Iris pigment epithelial cell (primary cell): ENCODE measurements at places on chromosomes 5 and 9.

- DNase-seq = peak; percentile 1
Measured at GRCh38 chr5:117682416-117682815, 1107.8 kb upstream of the SEMA6A start.

GRCh38 chr5:143318833-143319232 lies 84.7 kb downstream of the NR3C1 start:
- no peak for DNase-seq

DNA sequence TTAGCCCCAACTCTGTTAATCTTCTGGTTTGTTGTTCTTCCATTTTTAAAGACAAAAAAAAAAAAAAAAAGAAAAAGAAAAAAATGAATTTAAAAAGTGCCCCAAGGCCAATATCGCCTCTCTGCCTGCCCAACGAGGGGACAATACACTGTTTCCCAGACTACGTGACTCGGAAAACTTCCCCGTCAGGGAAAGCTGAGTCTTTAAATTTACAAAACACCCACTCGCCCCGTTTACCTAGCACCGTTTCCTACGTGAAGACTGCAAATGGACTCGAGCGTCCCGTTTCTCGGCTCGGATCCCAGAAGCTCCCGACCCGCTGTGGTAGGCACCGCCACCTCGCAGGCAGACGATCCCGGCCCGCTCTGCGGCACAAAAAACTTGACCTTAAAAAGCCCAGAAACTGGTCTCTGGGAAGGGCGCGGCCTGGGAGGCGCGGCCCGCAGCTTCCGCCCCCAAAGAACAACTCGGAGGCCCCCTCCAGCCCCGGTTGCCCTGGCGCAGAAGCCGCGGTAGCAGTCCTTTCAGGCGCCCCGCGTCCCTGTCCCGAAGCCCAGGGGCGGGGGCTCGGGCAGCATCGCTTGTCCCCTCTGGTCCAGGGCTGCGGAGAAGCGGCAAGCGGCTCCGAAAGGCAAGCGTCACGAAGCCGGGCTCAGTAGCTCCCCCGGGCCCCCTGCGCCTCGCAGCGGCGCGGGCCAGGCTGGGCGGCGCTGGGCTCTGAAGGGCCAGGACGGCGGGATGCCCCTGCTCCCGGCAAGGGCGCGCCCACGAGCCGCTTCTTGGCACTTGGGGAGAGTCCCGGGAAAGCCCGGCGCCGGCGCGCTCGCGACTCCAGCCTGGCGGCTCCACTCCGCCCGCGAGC lies at the start of gene GCNT4:
Gene GCNT4 (minus strand): TSS at position 367 of the 862 bp plus-strand sequence. CDS start 22,521 bp downstream, outside the sequence.
- DNase-seq = peak; percentile 44

DNA sequence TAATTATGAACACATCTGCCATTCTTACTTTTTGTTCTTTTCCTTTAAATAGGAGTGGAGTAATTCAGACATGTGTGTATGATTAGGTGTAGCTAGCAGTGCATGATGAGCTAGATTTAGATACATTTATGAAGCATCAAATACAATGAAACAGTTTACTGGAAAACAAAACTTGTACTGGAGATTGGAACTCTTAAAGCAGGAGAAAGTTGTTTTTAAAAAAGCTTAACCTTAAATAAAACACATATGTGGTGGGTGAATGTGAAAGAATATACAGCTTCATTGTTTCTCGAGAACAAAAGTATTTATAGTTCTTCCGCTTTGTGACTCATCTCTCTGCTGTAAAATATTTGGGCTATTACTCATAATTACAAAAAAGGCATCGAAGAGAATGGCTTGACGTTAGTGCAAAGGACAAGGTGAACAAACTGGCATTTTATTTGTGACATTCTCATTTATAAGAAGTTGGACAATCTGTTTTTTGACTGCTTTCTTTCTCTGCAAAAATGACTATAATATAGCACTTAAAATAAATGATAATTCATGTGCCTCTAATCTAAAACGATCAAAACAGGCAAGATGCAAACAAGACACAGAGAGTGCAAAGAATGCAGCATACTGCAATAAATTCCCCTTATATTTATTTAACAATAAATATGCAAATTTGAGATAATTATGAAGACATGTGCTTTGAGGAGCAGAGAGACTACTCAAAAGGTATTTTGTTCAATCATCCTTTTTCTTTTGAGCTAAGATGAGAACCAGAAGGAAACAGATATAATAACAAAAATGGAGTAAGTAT lies 478.8 kb downstream of the CETN3 start:
- DNase-seq = peak; percentile 68

DNA sequence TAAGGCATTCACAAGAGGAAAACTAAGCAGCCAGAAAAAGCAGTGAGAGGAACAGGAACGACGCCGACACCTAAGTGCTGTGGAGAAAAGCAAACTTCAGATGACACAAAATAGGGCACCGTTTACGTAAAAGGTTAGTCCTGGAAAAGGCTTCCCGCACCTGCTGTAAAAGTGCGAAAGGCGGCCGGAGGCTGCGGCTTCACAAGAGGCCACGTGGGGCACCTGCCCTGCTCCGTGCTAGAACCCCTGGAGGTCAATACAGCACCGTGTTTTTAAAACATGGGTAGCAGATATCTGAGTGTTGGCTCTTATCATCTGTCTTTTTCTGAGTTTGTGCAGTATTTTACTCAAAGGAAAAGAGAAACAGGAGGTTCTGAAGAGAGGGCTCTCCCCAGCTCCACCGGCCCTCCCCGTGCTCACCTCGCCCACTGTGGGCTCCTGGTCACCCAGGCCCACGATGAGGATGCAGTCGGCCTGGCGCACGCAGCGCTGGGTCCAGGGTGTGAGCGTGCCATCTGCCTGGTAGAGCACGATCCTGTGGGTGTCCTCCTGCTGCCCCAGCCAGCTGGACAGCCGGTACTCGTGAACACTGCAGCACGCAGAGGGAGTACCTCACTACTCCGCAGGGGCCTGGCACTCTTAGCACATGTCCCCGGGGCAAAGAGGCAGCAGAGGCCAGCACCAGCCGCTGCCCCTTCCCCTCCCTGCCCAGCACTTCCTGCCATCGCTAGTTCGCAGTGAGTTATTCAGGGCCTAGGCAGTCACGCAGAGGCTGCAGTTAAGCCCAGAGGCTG lies 21.0 kb upstream of the NSMF start:
- no peak for DNase-seq

DNA sequence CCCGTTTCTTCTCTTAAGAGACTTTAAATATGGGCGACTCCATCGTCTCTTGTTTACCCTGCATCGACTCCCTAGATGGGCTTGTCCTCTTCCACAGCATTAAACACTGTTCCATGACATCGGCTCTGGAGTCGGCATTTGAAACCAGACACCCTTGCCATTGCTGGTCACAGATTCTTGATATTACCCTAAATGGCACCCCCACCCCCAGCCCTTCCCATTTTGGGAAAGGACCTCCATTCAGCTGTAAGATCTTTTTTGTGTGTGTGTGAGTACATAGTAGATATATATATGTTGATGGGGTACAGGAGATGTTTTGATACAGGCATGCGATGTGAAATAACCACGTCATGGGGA lies 51.1 kb upstream of the SH3PXD2B start:
- no peak for DNase-seq

DNA sequence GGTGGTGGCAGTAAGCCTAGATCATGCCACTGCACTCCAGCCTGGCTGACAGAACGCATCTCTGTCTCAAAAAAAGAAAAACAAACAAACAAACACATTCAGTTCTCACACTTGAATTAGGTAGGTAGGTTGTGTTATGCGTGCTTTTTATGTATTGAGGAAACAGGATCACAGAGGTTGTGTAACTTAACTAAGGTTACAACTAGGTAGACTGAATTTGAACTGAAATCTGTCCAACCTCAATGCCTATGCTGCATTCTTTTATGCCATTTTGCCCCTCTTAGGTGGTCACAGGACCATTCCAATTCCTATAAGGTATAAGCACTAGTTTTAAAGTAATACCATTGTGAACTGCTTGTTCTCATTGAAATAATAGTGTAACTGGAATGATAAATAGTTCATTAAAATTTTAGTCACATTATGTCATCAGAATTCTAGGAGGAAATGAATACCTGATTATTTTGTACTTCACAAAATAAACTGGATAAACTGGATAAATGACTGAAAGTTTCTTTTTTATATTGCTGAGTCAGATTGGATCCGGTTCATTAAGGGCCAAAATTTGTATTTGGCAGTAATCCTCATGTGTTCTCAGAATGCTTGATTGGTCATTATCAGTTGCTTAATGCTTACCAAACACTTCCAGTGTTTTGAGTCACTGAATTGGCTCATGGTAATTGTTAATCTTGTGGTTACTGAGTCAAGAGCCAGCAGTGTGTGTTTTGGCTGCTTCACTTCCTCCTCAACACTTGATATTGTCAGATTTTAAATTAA lies 7.1 kb downstream of the UBAP1 start:
- DNase-seq = peak; percentile 96

- no peak for DNase-seq
Measured at GRCh38 chr9:27676827-27677226, 103.5 kb upstream of the C9orf72 start.

GRCh38 chr9:92934321-92934720 lies 13.0 kb upstream of the FGD3 start:
- no peak for DNase-seq

DNA sequence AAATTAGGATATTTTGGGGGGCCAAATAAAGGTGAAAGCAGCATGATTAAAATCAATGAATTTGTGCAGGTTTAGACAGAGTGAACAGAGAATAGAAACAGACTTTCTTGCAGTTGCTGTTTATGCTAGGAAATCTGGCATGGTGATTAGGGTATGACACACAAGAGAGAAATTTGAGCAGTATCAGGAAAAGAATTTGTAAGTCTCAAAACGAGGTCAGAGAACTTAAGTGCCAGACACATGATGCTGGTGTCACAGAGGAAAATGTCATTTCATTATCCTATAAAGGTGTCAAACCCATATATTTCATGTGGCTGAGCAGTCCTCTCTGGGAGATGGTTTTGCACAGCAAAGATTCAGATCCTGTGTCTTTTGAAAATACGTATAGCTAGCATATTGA lies 15.7 kb downstream of the LVRN start:
- peak; percentile 90 for DNase-seq

- no peak for DNase-seq
Measured at GRCh38 chr9:137146527-137146918, 7.6 kb downstream of the GRIN1 start.

DNA sequence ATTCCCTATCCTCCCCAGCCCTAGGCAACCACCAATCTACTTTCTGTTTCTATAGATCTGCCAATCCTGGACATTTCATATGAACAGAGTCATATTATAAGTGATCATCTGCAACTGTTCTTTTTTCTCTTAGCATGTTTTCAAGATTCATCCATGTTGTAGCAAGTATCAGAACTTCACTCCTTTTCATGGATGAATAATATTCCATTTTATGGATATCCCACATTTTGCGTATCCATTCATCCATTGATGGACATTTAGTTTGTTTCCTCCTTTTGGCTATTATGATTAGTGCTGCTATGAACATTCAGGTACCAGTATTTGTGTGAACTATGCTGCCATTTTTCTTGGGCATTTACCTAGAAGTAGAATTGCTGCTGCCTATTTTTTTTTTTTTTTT lies 51.3 kb upstream of the HAND1 start:
- no peak for DNase-seq

DNA sequence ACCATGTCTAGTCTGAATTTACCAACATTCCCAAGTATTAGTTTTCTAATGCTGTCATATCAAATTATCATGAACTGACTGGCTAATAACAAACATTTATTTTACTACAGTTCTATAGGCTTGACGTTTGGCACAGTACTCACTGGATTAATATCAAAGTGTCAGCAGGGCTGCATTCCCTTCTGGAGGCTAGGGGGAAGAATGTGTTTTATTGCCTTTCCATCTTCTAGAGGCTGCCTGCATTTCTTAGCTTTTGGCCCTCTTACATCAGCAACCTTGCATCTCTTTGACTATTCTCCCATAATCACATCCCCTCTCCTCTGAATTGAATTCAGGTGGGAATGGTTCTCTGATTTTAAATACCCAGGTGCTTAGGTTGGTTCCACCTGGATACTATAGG lies 84.7 kb downstream of the EDIL3 start:
- DNase-seq = no peak
